Regular cardiac myocyte (primary cell): ENCODE measurements at places on chromosomes 5 and 9. TPM values are rescaled to one million over a fixed set of nuclear protein-coding genes. Genes with fewer than 3 reads are reported as not detected.

SLC12A2 gene
- total RNA-seq, result 49.0 and 70.0 TPM in 2 replicates

ECM2 gene
- total RNA-seq, result 2.7 and 22.6 TPM in 2 replicates

PTPA gene
- 86.3 and 146 TPM in 2 replicates for total RNA-seq

PCDHB16 gene
- total RNA-seq, result 0.19 and 1.7 TPM in 2 replicates

GADD45G gene
- 0.38 and 0.56 TPM in 2 replicates for total RNA-seq

CDH9 gene
- not detected in 2 replicates for total RNA-seq
